Stimulated activated CD8-positive, alpha-beta memory T cell treated with anti-CD3 and anti-CD28 coated beads, Interleukin-2, amount 100 ng/mL, for 48 hours (primary cell): ENCODE measurements at places on chromosomes 5 and 9.

GRCh38 chr5:96876292-96876850 is at the start of gene ERAP2:
Gene ERAP2, plus strand, starts transcription at chr5:96876500. Its CDS starts 3,186 bp downstream, at chr5:96879686.
- no peak for DNase-seq

- DNase-seq, result no peak
Observed at GRCh38 chr9:97666907-97667686, 30.0 kb downstream of the XPA start.

DNA sequence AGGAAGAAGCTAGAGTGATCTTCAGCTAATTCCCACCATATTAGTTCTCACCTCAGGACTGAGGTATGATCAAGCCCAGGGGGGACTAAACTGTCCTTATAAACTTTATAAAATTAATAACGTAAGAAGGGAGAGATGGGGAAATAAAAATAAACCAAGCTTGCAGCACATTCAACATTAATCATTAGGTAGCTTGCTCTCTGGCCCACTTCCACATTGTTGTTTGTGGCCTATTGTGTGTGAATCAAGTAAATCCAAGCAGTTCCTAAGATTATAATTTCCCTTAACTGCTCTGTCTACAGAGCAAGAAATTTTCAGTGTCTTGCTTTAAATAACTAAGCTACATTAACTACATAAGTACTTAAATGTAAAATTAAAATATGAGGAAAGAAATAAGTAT is 131.3 kb upstream of the ABCA1 start:
- DNase-seq, result no peak

DNA sequence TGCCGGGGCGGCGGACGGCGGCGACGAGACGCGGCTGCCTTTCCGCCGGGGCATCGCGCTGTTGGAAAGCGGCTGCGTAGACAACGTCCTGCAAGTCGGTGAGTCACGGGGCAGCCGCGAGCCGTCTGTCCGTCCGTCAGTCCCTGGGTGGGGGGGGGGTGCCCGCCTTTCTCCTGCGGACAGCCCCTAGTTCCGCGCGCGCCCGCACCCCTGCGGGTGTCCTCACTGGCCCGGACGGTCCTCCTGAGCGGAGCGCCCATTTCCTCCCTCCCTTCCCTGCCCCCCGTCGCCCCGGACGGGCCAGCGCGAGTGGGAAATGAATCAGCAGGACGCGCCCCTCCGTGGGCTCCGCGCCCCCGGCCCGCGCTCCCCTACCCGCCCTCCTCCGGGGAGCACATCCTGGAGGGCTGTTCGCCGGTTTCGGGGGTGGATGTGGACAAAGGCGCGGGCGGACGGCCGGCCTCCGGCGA is 828 bp downstream of the ZSWIM6 start:
- no peak for DNase-seq

DNA sequence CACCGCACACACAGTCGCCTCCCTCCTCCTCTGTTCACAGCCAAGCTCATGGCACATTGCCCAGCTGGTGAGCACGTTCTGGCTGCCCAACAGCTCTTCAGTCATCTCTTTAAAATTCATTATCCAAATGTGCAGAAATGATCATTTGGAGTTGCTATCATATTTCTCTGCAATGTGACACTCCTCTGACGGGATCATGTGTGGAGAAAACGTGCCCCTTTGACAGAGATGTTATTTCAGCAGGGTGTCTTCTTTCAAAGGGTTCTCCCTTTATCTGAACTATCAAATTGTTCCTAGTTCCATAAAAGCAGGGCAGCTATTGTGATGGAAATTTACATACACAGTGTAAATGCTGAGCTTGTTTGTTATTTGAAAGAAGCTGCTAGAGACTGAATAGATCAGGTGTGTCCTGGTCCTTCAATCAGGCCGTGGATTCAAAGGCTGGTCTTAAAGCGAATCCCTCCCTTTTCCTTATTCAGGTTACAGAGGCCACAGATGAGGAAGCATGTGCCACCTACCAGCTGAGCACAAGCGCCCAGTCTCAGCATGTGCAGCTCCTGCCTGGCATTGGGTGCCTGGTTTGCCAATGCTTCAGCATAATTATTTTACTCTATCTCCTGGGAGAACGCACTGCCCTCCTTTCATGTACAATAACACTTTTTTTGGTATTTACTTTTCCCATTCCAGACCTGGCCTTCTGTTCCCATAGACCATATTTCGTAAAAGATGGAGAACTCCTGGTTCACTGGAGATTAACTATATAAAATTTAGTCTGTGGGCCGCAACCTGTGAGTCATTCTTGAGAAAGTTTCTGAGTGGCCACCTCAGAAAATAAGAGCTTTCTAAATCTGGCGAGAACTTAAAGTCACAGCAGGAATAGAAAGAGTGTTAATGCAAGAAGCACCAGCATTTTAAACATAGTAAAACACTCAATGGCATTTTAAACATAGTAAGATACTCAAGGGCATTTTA is 433.7 kb downstream of the ENC1 start:
- DNase-seq, result no peak

DNA sequence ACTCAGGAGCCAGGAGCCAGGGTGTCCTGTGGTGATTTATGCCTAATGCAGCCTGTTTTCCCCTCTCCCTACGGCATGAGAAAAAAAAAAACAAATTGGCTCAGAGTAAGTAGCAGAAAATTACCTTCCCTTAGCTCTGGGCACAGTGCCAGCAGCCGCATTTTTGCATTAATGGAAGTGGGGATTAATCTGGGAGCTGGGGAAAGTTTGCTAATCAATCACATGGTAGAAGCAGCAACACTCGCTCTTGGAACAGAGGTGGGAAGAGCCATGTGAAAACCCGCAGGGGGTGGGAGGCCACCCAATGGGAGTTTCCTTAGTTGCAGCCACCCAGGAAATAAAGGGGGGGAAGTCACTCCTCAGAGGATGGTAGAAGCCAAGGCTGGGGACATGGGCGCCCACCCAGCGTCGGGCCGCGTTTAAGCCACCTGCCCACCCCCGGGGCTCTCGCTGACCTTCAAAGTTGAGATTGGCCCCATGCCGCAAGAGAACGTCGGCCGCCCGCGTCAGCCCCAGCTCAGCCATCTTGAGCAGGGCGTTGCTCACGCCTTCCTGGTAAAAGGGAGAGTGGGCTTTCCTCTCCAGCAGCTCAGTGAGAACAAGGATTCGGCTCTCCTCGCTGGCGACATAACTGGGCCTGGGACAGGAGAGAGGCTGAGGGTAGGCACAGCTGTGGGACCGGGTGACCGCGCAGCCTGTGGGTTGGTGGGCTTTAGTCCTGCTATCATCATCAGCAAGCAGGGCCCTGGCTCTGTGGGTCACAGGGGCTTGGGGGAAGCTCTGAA is 1.7 kb downstream of the ASB6 start:
- no peak for DNase-seq

DNA sequence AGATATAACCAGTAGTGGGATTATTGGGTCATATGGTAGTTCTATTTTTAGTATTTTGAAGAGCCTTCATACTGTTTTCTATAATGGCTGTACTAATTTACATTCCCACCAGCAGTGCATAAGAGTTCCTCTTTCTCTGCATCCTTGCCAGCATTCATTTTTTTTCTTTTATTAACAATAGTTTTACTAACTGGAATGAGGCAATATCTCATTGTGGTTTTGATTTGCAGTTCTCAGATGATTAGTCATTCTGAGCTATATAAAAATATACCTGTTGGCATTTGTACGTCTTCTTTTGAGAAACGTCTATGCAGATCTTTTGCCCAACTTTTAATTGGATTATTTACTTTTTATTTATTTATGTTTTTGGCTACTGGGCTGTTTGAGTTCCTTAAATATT is 1579.3 kb upstream of the CDH6 start:
- DNase-seq, result no peak

DNA sequence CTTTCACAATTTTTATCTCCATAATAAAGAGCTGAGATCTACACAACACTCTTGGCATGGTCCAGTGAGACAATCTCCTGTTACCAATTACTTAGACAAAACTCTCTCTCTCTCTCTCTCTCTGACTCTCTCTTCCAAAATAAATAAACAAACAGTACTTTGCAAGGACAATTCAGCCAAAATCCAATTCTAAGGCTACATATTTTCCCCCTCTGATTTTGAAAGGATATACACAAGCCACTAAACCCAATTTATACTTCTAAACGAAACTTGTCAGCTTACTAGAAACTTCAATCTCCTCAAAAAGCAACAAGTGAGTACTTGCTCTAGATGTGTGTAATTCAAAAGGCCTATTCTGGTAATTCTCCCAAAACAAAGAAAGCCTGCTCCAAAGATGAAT is 26.3 kb upstream of the TNPO1 start:
- no peak for DNase-seq

- DNase-seq, result no peak
Observed at GRCh38 chr5:59416451-59416850, 477.1 kb downstream of the PDE4D start.

DNA sequence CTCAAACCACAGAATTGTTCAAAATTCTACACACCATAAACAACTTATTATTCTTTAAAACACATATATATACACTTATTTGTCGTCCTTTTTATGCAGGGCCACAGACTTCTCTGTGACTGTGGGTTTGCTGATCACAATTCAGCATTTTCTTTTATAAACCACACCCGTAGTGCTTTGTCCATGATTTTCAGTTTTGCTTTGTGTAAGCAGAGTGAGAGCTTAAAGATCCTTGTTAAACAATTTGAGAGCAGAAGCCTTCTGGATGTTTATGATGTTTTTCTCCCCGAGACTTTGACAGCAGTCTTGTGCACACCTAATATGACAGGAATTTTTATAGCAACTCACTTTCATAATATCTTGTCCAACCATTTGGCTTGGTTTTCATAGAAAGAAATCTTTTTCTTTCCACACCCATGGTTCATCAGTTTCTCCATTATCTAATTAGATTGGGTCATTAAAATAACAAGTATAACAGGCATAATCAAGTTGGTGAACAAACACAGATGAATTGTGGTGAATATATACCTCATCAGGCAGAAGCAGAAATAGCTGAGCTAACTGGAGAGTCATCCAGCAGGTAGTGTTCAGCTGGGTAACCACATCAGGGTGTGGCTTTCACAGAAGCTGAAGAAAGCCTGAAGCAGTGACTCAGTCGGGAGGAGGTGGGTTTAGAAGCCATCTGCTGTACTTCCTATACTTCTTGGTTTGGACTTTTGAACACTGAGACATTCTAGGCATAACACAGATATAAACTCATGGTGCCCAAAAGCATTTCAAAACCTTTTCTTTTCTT is 232.8 kb downstream of the DOCK8 start:
- peak; percentile 24 for DNase-seq

- DNase-seq, result no peak
Observed at GRCh38 chr5:80152778-80153177, 103.1 kb downstream of the SERINC5 start.

- no peak for DNase-seq
Observed at GRCh38 chr9:135275571-135276289, 188.3 kb downstream of the OLFM1 start.

DNA sequence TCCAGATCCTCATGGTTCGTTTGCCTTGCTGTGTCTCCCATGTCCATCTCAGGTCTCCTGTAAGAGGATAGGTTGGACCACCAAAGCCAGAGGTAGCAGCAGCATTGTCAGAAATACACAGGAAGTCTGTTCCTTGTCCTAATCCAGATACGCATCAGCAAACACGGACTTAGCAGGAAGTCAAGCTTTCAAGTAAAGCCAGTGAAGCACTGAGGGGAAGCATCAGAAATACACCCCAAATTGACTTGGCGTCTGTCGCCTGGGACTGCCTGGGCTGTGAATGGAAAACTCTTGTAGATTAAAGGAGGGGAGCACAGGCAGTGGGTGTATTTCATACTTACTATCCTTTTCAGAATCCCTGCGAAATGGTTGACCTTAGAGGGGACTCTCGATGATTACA is 171.3 kb downstream of the PSAT1 start:
- no peak for DNase-seq

- no peak for DNase-seq
Observed at GRCh38 chr5:76850543-76851145, 830 bp downstream of the S100Z start.

GRCh38 chr9:130682421-130683121 is 11.0 kb upstream of the EXOSC2 start:
- peak; percentile 29 for DNase-seq

- DNase-seq, result no peak
Observed at GRCh38 chr5:35223787-35224395, 6.4 kb downstream of the PRLR start.

- no peak for DNase-seq
Observed at GRCh38 chr5:90421136-90421535, 11.6 kb upstream of the CETN3 start.

- no peak for DNase-seq
Observed at GRCh38 chr9:87812375-87813118, 70.1 kb upstream of the SPATA31E1 start.

- DNase-seq, result no peak
Observed at GRCh38 chr9:113907282-113907681, 31.2 kb downstream of the ZNF618 start.

DNA sequence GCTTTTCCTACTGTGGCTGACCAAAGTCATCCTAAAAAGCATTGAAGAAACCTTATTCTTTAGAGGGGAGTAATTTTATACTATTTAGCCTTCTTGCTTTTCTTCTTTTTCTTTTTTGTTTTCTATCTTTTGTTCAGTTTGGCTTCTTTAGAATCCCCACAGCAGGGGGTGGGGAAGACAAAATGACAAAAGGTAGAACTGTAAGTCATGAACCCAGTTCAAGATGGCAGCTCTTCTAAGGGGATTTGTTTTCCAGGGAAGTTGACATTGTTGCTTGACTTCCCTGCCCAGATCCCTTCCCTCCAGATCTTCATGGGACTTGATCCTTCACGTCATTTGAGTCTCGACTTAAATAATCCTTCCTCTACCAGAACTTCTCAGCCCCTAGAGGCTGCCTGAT is 692.4 kb upstream of the DMAC1 start:
- DNase-seq, result no peak

GRCh38 chr5:39459071-39459470 is 34.3 kb upstream of the DAB2 start:
- DNase-seq, result no peak

DNA sequence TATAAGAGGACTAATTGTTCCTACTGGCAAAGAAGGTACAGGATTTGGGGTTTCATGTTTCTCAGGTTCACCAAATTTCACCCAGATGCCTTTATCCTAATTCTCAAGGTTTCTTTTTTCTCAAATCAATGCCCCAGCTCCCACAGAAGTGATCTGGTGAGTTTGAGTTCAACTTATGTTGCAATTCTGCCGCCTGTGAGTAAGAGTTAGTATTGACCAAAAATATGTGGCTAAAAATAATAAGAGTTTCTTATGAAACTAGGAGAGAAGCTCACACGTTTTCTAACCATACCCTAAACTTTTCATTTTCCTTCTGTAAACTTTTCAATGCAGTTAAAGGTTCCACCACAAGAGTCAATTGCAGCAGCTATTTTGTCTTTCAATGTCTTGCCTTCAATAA is 15.1 kb downstream of the SLCO6A1 start:
- DNase-seq, result no peak

GRCh38 chr5:31502506-31502905 is 29.4 kb downstream of the DROSHA start:
- DNase-seq, result no peak

GRCh38 chr5:112563169-112563826 is 144.2 kb upstream of the EPB41L4A start:
- no peak for DNase-seq

GRCh38 chr5:176916337-176916736 is 17.2 kb upstream of the HK3 start:
- no peak for DNase-seq

DNA sequence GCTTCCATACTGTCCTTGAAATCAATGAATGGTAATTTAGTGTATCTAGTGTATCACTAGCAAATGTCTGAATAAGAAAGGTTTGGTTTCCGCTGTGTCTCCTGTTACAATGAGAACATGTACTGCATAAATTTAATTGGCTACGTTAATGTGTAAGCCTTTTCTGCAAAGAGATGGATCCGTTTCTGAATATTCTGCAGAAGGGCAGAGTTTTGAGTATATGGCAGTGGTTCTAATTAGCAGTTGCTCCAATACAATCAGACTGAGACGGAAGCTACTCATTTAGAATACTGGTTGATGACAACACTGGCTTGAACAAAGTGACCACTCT is 555 bp upstream of the PCDHGC4 start:
- no peak for DNase-seq
